ENCODE measurements at places on chromosomes 7 and 10.

DNA sequence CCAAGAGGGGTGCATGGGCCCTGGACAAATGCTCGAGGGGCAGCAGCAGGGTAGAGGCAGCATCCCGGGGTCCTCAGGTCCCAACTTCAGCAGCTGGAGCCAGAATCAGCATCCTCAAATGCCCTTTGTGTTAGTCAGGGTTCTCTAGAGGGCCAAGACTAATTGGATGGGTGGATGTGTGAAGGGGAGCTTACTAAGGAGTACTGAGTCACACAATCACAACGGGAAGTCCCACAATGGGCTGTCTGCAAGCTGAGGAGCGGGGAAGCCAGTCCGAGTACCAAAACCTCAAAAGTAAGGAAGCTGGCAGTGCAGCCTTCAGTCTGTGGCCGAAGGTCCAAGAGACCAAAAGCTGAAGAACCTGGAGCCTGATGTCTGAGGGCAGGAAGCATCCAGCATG is 162.9 kb upstream of the TCERG1L start:
- DNase-seq = no peak

GRCh38 chr7:47394751-47395252 is 187.1 kb downstream of the TNS3 start:
- no peak for DNase-seq

DNA sequence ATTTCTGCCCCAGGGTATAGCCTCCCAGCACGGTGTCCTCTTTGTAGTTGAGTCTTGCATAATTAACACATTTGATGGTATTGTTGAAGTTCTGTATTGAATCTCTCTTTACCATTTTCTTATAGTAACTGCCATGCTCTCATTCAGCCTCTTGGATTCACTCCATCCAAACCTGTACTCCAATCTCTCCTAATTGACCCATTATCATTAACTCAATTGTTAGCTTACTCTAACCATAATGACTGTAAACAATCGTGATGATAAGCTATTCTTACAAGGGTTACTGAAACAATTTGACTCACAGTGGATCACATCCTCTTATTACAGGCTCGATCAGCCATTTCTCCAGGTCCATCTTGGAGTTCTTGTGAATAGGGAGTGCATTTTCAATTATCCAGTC is 191.9 kb upstream of the AGK start:
- no peak for DNase-seq

DNA sequence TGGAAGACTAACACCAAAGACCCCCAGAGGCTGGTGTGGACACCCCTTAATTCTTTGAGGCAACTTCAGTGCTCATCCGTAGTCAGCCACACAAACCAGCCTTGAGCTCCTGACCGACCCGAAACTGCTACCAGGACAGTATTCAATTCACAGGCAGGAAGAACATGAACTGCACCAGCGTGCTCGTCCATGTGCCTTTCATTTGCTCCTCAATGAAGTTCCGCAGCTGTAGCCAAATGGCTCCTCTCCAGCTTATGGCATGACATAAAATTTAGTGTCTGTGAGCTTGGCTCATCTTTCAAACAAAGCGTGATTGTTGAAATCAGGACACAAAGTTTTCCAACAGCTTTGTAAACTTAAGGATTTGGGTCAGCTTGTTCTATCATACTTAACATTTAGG is 144.1 kb upstream of the FAM171A1 start:
- no peak for DNase-seq

DNA sequence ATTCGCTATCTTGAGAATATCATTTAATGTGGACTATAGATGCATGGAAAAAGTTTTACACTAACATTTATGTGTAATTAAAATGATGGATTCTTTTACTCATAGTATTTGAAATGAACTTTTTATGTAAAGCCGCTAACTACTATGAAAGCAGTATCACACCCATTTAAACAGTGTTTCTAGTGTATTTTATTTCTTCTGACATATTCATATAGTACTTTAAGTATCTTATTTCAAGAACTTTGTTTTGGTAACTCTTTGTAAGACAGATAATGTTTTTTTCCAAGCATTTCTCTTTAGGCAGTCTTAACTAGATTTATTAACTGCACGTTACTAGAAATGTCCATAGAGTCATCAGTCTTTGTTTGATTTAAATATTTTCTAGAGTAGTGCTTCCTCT is 12.5 kb upstream of the ARMC3 start:
- no peak for DNase-seq

DNA sequence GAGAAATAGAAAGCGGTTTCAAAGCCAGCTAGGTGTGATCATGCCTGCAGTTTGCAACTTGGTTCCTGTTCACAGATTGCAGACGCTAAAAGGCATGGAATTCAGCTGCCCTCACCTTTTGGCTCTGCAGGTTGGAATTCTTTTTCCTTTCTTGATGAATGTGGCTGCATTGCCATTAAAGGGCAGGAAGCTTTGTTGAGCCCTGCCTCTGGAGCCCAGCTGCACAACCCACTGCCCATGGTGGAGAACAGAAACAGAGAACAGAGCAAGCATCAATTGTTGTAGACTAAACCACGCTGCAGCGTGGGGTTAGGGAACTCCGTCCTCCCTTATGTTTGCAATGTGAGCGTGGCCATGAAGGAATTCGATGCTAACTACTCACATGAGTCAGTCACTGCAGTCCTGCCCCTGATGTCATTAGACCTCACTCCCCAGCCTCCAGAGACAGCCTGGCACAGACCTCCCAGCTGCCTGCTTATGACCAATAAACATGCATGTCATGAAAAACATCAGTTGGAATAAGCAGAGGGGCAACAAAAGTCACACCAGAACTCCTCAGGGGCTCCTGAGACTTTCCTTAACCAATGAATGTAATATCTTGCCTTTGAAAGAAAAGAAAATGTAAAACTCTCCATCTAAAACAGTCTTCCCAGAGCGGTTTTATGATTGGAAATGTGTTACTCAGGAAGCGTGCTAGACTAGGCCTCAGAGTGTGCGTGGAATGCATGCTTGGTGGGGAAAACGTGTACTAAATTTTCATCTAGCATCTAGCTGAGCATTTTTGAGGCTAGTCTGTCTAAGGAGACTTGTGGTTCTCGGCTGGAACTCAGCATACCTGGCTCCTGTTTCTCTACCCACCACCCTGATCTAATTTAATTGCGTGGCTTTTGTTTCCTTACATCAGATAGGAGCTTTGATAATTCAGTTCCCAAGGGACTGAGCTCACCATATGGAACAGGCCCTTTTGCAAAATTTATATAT is 232.2 kb downstream of the KIAA1217 start:
- DNase-seq = no peak

DNA sequence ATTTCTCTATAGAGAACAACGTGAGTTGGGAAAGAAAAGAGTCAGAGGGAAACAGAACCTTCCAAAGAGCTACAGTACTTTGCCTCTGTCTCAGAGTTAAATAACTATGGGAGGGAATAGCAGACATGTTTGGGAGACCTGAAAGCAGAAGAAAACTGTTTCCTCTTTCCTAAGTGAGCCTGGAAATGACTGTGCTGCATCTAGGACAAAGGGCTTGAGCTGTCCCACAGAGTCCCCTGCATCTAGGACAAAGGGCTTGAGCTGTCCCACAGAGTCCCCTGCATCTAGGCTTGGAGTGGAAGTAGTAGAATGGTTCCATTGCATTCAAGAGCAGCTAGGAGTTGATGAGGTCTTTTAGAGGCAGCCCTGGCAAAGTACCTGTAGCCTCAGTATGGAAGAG is 149.7 kb downstream of the DKK1 start:
- no peak for DNase-seq

DNA sequence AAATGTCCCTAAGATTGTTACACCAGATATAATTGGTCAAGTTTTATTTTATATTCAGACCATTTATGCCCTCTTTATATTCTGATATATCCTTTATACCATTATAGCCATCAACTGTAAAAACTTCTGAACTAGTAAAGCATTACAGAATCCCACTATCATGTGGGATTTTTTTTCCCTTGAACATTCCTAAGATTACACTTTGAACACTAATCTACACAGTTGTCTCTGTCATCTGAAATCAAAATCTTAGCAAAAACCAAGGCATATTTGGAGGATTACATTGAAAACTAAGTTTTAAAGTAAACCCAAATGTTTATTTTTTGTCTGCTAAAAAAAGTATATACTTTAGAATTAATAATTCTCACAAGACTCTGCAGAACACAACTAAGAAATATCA is 116.2 kb upstream of the GPR22 start:
- no peak for DNase-seq

DNA sequence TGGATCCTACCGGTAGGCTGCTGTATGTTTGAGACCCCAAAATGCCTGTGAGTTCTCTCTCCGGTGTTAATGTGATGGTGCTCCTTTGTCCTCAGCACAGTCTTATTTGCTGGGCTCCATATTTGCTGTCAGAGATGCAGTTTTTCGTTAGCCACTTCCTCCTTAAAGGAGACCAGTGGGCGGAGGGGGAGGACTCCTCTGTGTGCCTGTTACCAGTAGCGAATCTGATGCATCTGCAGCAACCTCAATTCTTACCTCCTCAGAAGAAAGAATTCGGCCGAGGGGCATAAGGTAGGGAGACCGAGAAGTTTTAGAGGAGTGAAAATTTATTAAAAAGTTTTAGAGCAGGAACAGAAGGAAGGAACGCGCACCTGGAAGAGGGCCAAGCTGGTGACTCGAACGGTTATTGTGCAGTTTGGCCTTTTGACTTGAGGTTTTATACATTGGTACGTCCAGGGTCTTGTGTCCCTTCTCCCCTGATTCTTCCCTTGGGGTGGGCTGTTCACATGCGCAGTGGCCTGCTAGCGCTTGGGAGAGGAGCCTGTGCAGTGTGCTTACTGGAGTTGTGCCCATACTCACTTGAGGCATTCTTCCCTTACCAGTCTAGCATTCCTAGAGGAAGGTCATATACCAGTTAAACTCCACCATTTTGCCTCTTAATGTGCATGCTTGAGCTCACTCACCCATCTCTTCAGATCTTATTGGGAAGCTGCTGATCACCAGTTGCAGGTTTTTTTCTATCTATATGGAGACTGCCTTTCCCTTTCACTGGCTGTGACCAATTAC is 49.5 kb downstream of the GNAI1 start:
- no peak for DNase-seq

DNA sequence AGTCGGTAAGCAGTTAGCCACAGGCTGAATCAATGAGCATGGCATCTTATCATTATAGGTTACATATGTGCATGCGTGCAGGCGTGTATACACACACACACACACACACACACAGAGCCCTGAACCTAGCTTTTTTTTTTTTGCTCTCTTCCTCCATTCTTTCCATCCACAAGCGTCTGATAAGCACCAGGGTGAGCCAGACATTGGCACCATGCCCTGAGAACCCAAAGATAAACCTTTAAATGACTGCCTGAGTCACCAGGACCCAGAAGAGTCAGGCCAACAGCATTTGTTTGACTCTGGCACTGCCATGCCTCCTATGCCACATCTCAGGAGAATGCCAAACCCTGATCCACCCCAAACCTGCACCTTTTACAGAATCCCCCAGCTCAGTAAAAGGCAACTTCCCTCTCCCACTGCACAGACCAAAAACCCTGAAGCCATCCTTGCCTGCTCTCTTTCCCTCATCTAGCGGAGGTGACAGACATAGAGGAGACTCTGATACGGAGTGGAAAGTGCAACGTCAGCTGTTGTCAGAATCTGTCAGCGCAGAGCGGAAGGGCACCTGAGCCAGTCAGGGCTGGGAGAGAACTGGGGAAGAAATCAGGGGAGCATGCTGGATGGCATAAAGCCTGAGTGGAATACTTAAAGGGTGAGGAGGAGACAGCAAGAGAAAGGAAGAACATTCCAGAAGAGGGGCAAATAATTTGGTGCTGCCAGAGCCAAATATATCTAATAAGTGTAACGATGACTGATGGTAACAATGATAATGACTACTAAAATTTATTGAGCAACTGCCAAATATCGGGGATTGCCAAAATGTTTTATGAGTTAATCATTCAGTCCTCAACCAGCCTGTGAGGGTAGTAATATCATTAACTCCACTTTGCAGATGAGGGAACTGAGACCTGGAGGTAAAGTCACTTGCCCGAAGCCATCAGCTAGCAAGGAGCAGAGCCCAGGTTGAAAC is 3.2 kb downstream of the PARP12 start:
- no peak for DNase-seq

- no peak for DNase-seq
Measured at GRCh38 chr7:14125998-14126397, 136.5 kb upstream of the ETV1 start.

- no peak for DNase-seq
Measured at GRCh38 chr7:42689626-42690025, 222.2 kb downstream of the C7orf25 start.

- DNase-seq = no peak
Measured at GRCh38 chr7:100485471-100485876, 1.7 kb downstream of the NYAP1 start.

DNA sequence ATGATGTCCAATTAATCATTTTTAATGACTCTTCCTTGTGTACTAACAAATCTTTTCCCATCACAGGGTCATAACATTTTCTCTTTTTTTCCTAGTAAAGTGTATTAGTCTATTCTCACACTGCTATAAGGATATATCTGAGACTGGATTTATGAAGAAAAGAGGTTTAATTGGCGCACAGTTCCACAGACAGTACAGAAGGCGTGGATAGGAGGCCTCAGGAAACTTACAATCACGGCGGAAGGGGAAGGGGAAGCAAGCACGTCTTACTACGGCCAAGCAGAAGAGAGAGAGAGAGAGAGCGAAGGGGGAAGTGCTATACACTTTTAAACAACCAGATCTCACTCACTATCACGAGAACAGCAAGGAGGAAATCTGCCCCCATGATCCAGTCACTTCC is 359.4 kb upstream of the NFE2L3 start:
- DNase-seq = no peak

DNA sequence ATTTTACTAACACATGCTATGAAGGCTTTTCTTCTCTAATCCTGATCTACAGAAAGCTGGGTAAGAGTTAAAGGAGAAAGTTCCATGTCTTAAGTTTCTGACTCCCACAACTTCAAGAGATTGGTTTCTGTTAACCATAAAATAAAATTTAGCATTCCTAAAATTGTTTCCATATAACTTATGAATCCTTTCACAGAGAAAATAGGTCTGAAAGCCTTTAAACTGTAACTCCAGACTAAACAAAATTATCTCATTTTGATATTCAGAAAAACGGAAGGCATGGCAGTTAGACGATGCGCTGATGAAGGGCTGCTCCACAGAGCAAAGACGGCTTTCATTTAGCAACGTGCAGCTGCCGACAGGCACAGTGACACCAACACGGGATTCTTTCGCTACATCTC is 133.3 kb downstream of the SLC25A13 start:
- DNase-seq = no peak
